ENCODE measurements at places on chromosomes 3 and 15.

- no peak for DNase-seq
These were observed 67.6 kb downstream of the CLASP2 start for GRCh38 chr3:33650495-33650894.

DNA sequence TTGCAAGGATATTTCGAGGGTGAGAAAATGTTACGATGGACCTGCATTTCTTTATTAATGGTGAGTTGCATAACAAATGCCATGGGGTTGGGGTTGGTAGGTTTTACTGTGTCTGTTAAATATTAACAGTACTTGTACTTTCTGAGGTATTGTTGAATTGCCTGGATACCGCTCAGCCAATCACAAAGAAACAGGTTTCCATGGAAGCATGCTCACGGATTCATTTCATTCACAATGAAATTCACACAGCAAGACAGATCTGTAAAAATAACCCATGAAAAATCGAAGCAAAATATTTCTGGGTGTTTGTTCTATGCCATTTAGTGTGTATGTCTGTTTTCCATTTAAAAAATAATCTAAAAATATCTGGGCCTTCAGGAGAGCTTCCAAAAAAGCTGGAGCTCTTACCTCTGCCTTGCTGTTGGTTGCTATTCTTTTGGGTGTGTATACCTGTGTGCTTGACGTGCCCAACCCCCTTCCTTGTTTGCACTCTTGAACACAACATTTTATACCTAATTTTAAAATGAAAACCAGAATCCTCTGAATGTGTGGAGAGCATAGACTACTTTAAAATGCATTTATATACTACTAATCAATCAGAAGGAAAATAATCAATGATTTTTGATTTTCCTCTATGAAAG lies 479.8 kb upstream of the TBL1XR1 start:
- no peak for DNase-seq

DNA sequence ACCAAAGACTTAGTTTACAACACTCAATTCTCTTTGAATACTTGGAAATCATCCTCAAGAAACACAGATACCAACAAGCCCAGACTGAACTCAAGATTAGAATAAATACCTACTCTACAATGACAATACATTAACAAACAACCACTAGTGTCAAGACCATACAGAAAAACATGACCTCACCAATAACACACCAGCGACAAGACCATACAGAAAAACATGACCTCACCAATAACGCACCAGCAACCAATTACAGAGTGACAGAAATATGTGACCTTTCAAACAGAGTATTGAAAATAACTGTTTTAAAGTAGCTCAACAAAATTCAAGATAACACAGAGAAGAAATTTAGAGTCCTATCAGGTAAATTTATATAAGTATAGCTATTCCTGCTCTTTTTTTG lies 876.0 kb downstream of the EPHA3 start:
- no peak for DNase-seq

DNA sequence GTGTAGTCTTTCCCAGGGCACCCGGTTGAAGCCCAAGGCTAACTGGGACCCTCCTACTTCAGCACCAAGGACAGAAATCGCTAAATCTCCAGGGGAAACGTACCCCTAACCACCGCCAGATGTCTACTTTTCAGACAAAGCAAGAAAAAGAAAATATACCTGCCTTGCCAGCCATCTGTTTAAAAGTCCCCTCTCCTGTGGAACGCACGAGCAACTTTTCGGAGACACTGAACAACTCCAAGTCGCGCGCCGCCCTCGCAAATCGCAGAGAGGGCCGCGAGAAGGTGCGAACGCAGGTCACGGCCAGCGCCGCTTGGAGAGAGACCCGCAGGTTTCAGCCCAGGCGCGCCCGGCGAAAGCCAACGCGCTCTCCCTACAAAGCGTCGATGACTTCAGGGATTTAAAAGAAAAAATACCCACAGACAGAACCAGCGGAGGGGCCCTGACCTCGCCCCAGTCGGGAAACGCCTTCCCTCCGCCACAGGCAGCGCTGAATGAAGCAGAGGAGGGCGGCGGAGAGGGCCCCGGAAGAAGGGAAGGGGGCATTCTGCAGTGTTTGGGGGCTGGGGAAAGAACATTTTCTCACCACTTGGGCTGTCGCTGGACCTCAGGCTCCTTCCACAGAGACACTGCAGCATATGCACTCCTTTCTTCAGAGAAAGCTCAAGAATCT lies 213.1 kb downstream of the FGF12 start:
- DNase-seq: no peak

DNA sequence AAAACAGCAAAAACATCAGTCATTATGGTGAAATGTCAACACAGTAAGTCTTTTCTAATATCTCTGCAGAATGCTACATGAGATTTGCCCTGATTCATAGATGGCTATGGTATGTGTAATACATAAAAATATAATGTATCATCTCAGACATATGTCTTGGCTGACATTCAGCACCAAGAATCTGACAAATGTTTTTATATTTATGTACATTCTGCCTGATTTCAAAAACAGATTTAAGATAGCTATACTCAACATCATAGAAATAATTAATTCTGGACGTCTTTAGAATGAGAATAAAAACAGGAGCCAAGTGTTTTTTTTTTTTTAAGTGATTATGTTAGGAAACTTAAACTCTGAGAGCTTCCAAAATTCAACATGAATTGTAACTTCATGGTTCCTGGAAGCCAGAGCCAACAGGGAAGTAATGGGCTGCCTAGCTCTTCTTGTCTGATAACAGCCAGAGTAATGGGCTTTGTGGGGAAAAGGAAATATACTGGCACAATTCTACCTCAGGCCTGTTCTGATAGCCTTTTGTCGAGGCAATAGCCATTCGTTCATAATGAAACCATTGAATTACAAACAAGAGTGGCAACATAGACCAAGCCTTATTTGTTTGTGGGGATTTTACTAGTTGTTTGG lies 184.4 kb downstream of the VGLL4 start:
- DNase-seq: no peak

- DNase-seq: no peak
These were observed 33.5 kb downstream of the TGFBR2 start for GRCh38 chr3:30639937-30640336.

DNA sequence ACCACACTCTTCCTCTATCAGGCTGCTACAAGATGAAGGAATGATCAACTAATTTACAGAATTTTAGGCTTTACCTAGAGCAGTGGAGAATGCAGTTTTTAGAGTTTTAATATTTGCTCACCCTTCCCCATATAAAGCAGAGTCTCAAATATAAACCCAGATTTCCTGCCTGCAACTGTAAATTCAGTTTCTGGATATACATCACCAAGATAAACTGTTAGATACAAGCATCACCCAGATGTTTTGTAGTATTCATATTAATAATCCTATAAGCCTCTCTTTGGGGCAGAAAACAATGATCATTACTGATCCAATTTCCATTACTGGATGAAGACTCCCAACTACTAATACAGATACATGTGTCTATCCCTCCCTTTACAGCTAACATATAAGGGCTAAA lies 205.9 kb downstream of the TNIK start:
- no peak for DNase-seq

GRCh38 chr3:137174514-137174913 lies 216.7 kb downstream of the IL20RB start:
- no peak for DNase-seq

DNA sequence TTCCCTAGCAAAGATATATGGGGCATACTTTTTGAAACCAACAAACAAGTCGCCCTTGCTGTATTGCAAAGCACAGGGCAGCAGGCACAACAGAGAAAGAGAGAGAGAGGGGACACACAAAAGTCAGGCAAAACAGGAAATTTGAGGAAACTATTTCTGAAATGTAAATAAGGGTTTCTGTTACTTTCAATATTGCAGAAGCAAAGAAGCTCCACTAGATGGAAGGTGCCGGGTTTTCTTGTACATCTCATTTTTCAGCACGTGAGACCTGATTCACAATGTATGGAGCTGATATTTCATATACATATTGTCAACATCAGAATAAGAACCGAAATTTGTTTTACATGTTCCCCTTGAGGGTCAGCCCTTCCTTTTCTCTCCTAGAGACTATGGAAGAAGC lies 127.4 kb downstream of the FOXP1 start:
- no peak for DNase-seq

DNA sequence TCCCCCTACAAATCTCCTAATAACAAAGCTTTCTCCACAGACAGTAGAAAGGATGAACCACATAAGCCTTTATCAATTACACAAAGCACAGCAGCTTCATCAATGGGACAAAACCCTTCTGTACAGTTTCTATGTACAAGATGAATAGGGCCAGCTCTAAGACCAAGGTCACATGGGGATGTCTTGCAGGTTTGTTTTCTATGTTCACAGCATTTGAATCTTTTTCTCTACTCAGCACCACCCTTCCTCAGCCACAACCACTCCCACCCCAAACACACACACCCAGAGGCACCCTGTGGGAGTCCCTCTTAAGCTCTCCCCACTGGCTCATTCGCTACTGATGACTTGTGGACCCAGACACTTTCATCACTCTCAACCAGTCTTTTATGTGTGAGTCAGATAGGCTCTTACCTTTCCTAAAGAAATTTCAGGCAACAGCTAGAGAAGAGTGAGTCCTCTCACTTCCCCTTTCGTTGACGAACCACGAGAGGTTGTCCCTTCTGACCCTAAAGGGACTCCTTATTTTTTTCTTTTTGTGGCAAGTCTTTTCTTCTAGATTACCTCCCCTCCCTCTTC lies 57.9 kb downstream of the ARHGAP31 start:
- peak; percentile 67 for DNase-seq

DNA sequence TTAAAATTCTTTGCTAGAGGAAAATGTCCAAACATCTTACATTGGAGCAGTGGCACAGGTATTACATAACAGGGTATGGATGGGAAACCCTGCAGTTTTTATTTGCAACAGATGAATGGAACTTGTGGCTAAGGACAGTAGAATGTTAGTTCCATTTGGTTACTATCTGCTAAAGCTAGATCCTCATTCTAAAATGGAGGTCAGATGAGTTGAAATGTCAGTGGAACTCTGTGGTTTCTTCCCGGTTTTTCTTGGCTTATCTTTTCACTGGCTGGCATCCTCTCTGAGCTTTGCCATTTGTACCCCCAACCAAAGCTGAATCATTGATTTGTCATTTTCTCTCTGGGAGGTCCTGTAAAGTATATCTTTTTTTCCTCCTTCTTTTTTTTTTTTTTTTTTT lies 68.9 kb downstream of the ARMC8 start:
- no peak for DNase-seq

DNA sequence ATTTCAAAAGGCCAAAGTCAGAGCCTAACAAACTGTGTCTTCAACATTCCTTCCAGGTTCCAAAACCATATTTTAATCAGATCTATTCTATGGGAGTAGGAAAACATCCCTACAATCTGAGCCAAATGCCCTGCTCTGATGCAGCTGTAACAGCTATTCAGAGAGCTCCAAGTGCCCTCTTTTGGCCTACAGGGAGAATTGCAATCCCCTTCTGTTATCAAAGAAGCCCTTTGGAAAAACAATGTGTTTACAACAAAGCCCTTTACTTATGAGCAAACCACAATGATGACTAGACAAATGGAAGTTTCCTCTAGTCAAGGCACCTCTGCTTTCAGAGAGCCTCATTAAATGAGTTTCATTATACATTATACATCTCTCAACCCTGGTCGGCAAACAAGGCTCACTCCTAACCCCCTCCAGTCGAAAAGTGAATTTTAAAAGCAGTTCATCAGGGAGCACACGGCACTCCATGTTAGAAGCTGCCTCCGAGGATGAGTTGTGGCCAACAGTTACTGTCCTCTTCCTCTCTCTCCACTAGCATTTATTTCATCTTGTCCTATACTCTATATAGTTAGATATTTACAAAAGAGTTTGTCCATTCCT lies 42.6 kb upstream of the TMCO5A start:
- DNase-seq: no peak

GRCh38 chr3:190676481-190676880 lies 162.6 kb downstream of the IL1RAP start:
- DNase-seq: no peak

DNA sequence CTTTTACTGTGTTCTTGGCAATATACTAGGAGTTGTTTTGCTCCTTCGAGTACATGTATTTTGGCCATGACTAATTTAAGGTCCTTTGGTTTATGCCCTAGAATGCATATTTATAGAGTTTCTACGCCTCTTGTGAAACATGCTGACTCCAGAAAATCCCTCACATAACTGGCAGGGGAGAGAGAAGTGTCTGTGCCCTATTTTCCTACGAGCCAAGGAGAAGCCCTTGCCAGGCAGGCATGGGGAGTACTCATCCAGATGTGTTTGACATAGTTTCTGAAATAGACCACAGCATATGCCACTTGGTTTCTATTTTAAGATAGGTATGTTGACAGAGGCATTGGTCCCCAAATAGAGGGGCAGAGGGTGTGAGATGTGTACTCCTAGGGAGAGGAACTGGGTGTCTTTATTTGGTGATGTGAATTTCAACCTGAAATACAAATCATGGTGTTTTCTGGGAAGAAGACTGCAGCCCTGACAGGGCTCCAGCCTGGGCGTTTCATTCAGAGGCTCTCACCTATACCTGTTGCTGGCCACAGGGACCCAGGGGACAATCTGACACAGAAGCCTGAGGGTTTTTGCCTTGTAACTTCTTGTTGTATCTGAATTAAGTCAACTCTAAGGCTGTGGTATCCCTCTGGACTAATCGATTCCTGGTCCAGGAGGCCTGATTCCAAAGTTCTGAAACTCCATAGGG lies 267.8 kb upstream of the C2CD4B start:
- no peak for DNase-seq

GRCh38 chr15:50049871-50050270 lies 69.2 kb downstream of the ATP8B4 start:
- DNase-seq: no peak

GRCh38 chr3:139121513-139122220 lies 77.0 kb upstream of the PRR23C start:
- no peak for DNase-seq

DNA sequence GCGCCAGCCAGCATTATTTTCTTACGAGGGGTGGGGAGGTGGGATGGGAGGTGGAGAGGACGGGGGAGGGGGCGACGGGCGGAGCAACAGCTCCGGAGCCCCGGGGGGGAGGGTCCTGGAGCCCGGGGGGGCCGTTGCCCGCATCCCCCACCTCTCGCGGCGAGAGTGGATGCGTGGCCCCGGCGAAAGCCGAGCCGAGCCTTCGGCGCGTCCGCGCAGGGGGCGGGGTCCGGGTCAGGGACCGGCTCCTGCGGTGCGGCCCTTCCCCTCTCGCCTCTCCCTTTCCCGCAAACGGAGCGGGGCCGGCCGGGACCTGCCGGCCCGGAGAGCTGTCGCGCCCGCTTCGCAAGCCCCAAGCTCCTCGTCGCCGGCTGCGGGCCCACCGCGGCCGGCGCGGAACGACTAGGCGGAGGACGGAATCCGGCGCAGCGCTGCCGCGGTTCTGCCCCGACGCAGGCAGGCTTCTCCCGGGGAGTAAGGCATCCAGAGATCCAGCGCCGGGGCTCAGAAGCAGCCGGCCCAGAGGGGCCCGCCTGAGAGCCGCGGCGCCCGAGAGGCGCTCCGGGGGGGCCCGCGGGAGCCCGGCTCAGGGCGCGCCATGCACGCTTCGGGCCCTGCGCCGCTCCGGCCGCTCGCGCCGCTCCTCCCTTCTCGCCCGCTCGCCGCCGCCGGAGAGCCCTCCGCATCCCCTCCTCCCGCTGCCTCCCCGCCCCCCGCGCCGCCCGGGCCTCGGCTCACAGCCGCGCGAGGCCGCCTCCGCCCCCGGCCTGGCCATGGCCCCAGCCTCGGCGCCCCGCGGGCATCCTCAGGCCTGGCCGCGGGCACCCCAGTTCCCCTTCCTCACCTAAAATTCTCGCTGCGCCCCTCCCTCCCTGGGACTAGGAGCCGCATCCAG lies 459 bp upstream of the ADCY5 start:
- DNase-seq: no peak
